ENCODE measurements at places on chromosomes 7 and 10. TPM values are rescaled to one million over a fixed set of nuclear protein-coding genes. Genes with fewer than 3 reads are reported as not detected.

GRCh38 chr10:3433131-3433530 lies 260.5 kb upstream of the PITRM1 start:
- no peak for DNase-seq

DNA sequence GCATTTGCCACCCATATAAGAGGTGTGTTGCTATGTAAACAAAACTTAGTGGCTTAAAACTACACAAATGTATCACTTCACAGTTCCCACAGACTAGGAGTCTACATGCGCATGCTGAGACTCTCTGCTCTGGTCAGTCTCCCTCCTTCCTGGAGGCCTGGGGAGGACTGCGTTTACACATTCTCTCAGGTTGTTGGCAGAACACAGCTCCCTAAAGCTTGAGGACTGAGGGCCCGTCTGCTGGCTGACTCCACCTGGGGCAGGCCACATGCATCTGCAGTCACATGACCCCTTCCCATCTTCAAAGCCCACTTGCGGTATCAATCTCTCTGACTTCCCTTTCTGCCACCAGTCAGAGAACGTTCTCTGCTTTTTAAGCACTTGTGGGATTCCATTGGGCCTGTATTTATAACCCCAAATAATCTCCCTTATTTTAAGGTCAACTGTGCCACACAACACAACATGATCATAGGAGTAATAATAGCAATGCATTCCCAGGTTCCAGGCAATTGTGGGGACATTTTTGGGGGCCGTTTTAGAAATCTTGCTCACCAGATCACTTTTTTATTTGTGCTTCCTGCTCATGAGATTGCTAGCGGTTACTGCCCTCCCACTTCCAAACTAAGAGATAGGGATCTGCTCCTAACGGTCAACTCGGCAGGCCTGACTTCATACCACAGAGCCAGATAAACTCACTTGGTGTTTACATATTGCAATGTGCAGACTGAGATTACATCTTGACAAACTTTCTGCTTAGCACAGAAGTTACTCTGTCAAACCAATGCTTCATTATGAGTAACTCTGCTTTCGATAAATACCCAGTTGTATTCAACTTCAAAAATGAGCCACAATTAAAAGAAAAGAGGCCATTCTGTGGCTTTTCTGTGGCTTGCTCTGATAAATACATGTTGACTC lies 96.3 kb downstream of the ALOX5 start:
- peak; percentile 95 for DNase-seq

GRCh38 chr7:141003172-141004065 lies 11.3 kb downstream of the MRPS33 start:
- no peak for DNase-seq

- no peak for DNase-seq
These were observed 68.1 kb downstream of the TRRAP start for GRCh38 chr7:98946389-98946788.

DNA sequence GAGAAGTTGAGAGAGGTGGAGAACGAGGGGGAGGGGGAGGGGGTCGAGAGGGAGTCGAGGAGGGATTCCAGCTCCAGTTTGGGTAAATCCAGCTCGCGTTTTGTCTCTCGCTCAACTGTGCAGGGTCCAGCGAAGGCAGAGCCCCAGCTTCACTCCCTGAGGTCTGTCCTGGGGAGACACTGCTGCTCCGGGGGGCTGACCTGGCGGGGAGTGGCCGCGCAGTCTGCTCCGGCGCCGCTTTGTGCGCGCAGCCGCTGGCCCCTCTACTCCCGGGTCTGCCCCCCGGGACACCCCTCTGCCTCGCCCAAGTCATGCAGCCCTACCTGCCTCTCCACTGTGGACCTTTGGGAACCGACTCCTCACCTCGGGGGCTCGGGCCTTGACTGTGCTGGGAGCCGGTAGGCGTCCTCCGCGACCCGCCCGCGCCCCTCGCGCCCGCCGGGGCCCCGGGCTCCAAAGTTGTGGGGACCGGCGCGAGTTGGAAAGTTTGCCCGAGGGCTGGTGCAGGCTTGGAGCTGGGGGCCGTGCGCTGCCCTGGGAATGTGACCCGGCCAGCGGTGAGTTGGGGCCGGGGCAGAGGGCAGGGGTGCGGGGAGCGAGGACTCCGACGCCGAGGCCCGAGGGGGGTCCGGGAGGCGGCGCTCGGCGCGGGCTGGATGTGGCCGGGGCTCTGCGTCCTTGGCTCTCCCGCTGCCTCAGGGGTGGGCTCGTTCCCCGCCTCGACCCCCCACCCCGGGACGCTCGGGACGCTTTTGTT lies at the start of gene TET1:
Gene TET1 (plus strand): TSS at position 152 of the 757 bp plus-strand sequence. CDS start 12,002 bp downstream, outside the sequence.
- DNase-seq, result no peak

GRCh38 chr10:71378336-71379117 lies 18.2 kb upstream of the CDH23 start:
- no peak for DNase-seq

DNA sequence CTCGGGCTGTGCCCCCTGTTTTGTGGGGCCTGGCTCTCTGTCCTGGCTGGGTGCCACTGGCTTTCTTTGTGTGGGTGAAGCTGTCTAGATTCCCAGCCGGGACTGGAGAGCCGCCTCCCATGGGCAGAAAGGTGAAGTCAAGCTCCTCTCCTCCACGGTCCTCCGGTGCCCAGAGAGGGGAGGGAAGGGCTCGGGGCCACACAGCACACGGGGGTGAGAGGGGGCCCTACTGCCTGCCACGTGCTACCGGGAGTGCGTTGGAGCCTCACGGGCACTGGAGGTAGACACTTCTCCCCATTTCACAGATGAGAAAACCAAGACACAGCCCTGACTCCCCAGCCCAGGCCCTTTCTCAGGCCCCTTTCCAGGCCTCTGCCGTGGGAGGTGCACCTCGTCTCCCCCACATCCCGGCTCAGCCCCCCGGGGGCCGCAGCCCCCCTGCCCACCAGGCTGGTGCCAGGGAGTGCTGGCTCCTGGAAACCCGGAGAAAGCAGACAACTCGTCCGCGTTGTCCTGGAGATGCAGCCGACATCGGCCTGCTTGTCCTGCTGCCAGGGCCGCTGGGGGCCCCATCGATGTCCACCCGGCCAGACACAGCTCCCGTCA lies 55.8 kb downstream of the UNCX start:
- DNase-seq, result no peak

DNA sequence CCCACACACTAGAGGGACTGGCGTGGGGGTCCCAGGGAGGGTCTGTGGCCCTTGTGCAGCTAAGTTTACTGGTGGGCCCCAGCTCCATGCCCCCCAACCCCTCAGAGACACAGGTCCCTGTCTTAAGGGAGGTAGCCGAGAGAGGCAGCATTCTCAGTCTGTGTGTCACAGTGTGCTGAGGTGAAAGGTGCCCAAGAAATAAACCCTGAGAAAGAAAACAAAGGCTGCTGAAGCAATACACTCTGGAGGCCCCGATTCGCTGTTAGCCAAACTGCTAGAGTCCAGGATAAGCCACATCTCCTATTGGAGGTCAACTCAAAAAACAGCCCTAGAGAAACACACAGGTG lies 28.6 kb upstream of the NDST2 start:
- DNase-seq, result no peak

GRCh38 chr7:131493581-131493980 lies 62.8 kb downstream of the PODXL start:
- DNase-seq, result no peak

GRCh38 chr10:33370434-33370930 lies 36.0 kb upstream of the NRP1 start:
- no peak for DNase-seq

GRCh38 chr10:82908751-82909150 lies 1033.8 kb downstream of the NRG3 start:
- no peak for DNase-seq

- DNase-seq, result peak; percentile 53
These were observed 659 bp downstream of the OPTN start for GRCh38 chr10:13100349-13101294.

- DNase-seq, result no peak
These were observed at the start of gene UPK3B for GRCh38 chr7:76509931-76510877. Gene UPK3B (plus strand): TSS chr7:76510552. CDS start chr7:76510653, 101 bp downstream.

- no peak for DNase-seq
These were observed 98.8 kb downstream of the ADK start for GRCh38 chr10:74249865-74250264.

- DNase-seq, result no peak
These were observed 77.0 kb upstream of the GPR158 start for GRCh38 chr10:25097669-25098411.

DNA sequence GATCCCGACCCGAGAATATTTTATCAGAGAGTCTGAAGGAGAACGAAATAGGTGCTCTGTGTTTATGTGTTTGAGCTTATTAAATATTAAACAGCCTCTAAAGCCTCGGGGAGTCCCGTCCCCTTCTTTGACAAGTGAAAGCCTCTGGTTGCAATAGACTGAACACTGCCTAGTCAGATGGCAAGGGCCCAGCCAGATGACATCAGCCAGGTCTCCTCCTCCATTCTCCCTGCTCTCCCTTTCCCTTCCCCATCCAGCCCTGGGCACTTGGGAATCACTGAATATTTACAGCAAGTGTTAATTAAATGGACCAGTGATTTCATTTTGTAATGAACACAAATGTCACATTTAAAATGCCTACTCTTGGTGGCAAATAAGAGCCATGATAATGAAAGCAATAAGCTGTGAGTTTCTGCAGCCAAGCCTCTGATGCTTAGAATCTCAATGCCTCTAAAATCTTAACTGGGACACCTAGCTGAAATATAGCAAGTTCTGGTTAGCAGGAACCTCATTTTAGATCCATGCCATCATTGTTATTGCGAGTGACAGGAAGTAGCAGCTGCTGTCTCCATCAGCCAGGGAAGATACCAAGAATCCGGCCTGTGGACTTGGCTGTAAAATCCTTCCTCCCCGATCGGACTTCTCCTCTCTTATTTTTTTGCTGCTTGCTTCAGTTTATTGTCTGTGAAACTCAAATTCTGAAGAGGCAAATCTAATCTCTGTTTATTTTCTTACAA lies 202.1 kb downstream of the PRPF18 start:
- DNase-seq, result peak; percentile 51

GRCh38 chr7:142391191-142391992 lies 133.5 kb upstream of the PRSS58 start:
- no peak for DNase-seq

GRCh38 chr10:86104156-86104555 lies 262.4 kb downstream of the GRID1 start:
- DNase-seq, result no peak

GRCh38 chr7:157041514-157042277 lies 31.2 kb upstream of the MNX1 start:
- DNase-seq, result no peak

The ASB15 gene
- polyA plus RNA-seq, result not detected

The SPDYE18 gene
- not detected for polyA plus RNA-seq

The SMKR1 gene
- polyA plus RNA-seq, result not detected

The SPAM1 gene
- not detected for polyA plus RNA-seq

The C10orf95 gene
- polyA plus RNA-seq, result not detected

The INPP5F gene
- 4.5 TPM for polyA plus RNA-seq

The SNX8 gene
- polyA plus RNA-seq, result 24.5 TPM

Measured in endothelial cell of umbilical vein (primary cell).